ENCODE measurements at places on chromosomes 1 and 21. TPM values are rescaled to one million over a fixed set of nuclear protein-coding genes. Genes with fewer than 3 reads are reported as not detected.

DNA sequence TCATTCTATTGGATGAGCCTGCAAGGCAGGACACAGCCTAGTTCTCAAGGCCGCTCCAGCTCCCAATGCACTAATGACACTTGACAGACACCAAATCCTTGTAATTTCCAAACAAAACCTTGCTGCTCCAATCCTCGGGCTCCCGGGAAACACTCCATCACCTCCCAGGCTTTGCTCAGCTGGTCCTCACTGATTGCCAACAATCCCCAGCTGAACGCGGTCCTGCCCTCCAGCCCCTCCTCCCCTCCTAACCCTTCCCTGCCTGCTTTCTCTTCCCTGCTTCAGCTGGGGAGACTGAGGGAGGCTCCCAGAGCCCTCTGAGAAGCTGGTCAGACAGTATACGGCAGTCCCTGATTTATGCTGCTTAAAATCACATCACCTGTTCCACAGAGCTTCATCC, 114.4 kb upstream of the TNR start:
- peaks cover 7% of the 10 kb centered on the region for H3K27me3 ChIP-seq
- H3K4me3 ChIP-seq, result no peak overlapping the region
- H3K27ac ChIP-seq, result no peak overlapping the region

GRCh38 chr21:28745131-28746016, 247.3 kb downstream of the LTN1 start:
- peak; percentile 63 for DNase-seq
- H3K27ac ChIP-seq, result peak overlapping the region; percentile 68
- H3K4me1 ChIP-seq, result no peaks in the 10 kb centered on the region

GRCh38 chr21:34960687-34961086, 88.4 kb downstream of the RUNX1 start:
- no peaks in the 10 kb centered on the region for H3K36me3 ChIP-seq
- DNase-seq, result no peak
- H3K27me3 ChIP-seq, result no peaks in the 10 kb centered on the region
- no peak overlapping the region for H3K4me3 ChIP-seq
- H3K4me1 ChIP-seq, result no peaks in the 10 kb centered on the region

- DNase-seq, result no peak
- no peak overlapping the region for H3K27ac ChIP-seq
- H3K27me3 ChIP-seq, result no peaks in the 10 kb centered on the region
- H3K4me1 ChIP-seq, result no peaks in the 10 kb centered on the region
- H3K4me3 ChIP-seq, result no peak overlapping the region
- H3K36me3 ChIP-seq, result no peaks in the 10 kb centered on the region
These were observed 41.0 kb upstream of the ZNF326 start for GRCh38 chr1:89953929-89954328.

The POU2F1 gene
- 29.0 TPM for total RNA-seq
